ENCODE measurements at places on chromosomes 12 and 14.

DNA sequence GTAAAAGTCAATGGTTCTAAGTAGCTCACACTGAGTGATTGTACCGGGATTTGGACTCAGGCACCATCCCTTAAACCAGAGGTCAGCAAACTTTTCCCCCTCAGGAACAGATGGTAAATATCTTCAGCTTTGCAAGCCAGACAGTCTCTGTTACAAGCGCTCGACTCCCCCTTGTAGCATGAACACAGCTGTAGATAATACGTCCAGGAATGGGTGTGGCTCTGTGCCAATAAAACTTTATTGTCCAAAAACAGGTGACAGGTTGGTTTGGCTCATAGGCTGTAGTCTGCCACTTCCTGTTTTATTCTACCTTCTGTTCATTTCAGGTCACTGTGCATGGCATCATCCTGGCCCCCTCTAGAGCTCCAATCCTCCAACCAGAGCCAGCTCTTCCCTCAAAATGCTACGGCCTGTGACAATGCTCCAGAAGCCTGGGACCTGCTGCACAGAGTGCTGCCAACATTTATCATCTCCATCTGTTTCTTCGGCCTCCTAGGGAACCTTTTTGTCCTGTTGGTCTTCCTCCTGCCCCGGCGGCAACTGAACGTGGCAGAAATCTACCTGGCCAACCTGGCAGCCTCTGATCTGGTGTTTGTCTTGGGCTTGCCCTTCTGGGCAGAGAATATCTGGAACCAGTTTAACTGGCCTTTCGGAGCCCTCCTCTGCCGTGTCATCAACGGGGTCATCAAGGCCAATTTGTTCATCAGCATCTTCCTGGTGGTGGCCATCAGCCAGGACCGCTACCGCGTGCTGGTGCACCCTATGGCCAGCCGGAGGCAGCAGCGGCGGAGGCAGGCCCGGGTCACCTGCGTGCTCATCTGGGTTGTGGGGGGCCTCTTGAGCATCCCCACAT lies 7.6 kb downstream of the BDKRB1 start:
- no peak for DNase-seq

DNA sequence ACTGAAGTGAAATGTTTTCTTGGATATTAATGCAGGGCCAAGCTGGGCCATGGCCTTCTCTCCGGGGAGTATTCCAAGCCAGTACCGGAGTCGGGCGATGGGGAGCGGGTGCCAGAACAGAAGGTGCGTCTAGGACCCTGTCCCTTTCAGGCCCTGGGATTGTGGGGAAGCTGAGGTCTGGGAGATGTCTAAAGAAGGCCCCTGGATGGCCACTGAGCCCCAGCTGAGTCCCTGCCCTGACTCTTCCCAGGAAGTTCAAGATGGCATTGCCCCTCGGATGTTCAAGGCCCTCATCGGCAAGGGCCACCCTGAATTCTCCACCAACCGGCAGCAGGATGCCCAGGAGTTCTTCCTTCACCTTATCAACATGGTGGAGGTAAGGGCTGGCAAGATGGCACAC lies 7.2 kb upstream of the TPI1 start:
- DNase-seq: no peak

DNA sequence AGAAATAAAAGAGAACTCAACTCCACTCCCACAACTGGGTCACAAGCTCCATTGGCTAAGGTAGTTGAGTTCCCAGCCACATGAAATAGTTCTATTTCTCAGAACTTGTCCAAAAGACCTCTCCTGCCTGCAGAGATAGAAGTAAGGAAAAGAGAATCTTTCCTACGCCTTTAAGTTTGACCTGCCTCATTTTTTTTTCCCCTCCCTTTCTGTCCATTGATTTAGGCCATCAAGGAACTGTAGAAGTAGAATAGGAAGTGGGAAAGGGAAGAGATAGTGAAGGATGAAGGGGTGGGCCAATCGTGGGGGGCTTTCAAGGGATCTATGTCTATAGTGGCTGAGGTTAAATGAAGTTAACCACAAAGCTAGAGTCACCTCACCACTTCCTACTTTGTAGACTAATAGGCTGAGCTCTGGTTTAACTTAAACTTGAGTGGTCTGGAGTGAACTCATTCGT lies 13.9 kb upstream of the NUDT4 start:
- no peak for DNase-seq

GRCh38 chr14:102071283-102071998 lies 15.4 kb downstream of the HSP90AA1 start:
- no peak for DNase-seq

GRCh38 chr12:68675101-68675842 lies 11.5 kb upstream of the NUP107 start:
- no peak for DNase-seq

DNA sequence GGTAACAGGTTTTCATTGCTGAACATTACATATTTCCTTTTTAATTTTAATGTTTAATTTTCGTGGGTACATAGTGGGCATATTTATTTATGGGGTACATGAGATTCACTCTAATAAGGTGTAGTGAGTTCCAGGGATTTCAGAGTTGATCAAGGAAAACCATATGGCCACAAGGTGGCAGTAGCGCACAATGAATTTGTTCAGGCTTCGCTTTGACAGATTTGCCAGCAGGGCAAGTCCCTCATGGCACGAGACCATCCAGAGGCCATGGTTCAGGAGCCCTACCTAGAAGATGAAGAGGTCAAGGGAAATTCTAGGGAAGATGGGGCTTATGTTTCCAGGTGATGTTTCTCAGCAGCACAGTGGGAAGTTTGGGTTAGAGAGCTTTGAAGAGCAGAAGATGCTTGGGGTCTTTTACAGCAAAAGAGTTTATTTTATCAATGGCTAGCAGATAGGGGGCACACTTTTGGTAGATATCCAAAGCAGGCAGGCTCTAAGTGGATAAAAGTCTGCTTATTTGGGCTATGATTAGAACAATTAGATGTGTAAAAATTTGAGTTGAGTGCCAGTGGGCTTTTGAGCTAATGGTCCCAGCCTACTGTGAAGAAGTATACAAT lies 1004.4 kb downstream of the AACS start:
- peak; percentile 85 for DNase-seq

GRCh38 chr14:23006188-23006534 lies 3.8 kb downstream of the C14orf93 start:
- no peak for DNase-seq

DNA sequence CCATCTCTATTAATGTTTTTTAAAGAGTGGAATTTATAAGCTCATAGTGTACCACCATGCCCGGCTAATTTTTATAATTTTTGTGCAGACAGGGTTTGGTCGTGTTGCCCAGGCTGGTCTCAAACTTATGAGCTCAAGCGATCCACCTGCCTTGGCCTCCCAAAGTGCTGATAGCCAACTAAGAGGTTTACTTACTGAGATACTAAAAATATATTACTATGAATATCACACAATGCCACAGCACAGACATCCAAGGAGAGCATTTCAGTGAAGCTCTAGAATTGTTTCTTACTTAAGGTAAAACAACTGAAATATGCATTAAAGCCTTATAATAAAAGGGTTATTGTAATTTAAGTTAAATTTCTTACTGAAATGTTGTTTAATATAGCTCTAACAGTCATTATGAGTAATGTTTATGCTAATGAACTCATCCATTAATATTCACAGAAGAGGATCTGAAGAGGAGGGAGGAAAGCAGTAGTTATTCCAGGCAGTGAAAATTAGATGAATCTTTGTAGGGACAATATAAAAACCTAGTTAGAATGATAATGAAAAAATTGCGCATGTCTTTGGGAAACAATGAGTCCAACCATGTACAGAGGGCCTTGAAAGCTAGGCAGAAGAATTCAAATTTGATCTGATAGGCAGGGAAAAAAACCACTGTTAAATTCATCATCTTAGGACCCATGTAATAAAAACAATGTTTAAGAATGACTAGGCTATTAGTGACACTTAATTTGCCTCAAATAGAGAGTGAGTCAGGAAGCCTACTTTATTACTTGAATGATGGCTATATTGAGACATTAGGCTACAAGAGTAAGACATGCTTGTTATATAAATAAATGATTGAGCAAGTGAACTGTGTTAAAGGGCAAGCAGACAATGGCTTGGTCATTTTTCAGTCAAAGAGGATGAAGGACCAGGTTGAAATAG lies 99.2 kb downstream of the SLC41A2 start:
- no peak for DNase-seq

GRCh38 chr12:19646599-19646998 lies 207.3 kb downstream of the AEBP2 start:
- DNase-seq: no peak

GRCh38 chr14:67357186-67357968 lies 2.2 kb downstream of the ATP6V1D start:
- no peak for DNase-seq

GRCh38 chr12:32467959-32468863 lies 68.9 kb downstream of the FGD4 start:
- no peak for DNase-seq

GRCh38 chr14:74568380-74568649 lies 43.7 kb downstream of the LTBP2 start:
- no peak for DNase-seq

DNA sequence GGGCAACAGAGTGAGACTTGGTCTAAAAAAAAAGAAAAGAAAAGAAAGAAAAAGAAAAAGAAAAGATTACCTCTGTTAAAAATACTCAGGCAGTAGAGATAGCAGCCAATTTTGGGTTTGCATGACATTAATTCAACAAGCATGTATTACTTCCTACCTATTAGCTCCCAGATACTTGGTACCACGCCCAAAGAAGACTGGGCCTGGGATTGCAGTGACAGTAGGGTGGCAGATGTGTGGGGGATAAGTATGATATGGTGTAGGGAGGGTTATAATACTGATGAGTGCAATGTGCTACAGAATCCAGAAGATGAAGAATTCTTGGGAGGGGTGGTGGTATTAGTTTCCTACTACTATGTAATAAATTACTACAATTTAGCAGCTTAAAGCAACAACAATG lies 46.4 kb upstream of the FOS start:
- no peak for DNase-seq

DNA sequence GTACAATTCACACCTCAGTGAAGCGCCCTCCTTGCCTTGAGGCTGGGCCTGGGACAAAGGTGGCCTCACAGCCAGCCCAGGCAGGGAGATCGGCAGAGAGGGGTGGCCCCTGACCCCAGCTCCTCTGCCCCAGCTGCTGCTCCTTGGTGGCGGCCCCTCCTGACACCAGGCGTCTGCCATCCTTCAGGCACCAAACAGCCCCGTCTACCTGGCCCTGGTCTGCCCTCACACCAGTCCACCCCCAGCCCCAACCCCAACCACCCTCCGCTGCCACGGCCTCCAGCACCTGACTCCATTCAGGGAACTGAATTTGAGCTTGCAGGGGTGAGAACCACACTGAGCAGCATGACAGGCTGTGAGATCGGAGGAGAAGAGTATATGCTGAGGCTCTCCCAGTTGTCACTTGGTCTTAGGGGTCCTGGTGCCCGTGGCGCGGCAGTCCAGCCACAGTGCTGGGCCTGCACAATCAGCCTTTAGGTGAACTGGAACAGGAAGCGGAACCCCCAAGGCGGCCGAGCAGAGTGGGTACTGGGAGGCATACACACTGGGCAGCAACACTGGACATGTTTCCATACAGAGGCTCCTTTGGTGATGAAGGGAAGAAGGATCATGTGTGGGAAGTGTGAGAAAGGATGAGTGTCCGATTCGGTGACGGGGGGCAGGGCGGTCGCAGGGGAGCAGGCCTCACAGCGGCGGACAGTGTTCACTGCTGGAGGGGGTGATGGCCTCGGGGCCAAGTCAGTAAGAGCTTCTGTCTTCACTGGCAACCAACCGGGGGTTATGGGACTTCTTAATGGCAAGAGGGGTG lies 18.7 kb downstream of the ZFYVE21 start:
- no peak for DNase-seq

GRCh38 chr14:66234411-66234810 lies 251.8 kb upstream of the CCDC196 start:
- no peak for DNase-seq
